Activated CD4-positive, alpha-beta T cell treated with anti-CD3 and anti-CD28 coated beads for 24 hours (primary cell): ENCODE measurements at places on chromosomes 1 and 21.

DNA sequence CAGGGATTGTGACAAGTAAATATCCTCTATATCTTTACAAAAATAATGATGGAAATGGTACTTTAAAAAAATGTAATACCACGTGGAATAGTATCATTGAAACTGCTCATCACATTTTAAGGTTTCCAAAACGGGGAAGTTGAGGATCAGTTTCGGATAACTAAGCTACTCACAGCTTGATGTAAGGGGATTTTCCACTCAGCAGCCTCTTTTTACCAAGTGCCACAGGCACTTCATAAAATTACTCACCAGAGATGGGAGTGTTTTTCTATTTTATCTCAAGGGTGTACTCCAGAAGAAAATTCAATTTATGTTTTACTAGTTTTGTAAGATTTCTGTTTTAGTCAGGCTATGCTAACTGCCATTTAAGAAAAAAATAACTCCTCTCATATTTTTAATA is 91.7 kb downstream of the TPR start:
- no peak for DNase-seq

- DNase-seq: no peak
Observed at GRCh38 chr1:76583875-76584477, 283.3 kb upstream of the ST6GALNAC5 start.

GRCh38 chr1:152869808-152870419 is 8.2 kb upstream of the SMCP start:
- DNase-seq: peak; percentile 51

- no peak for DNase-seq
Observed at GRCh38 chr1:43861988-43862735, 71.4 kb upstream of the ARTN start.
